ENCODE measurements at places on chromosomes 12 and 14. TPM values are rescaled to one million over a fixed set of nuclear protein-coding genes. Genes with fewer than 3 reads are reported as not detected.
A peak's percentile ranks its signal among the peaks of the same experiment; 100 is the strongest.

- DNase-seq = peak; percentile 41
Observed at GRCh38 chr14:46322730-46323403, 328.7 kb downstream of the RPL10L start.

GRCh38 chr14:92987713-92988510 lies 65.0 kb downstream of the CHGA start:
- DNase-seq = no peak

The INHBE gene
- polyA plus RNA-seq = 0.95 TPM

DNA sequence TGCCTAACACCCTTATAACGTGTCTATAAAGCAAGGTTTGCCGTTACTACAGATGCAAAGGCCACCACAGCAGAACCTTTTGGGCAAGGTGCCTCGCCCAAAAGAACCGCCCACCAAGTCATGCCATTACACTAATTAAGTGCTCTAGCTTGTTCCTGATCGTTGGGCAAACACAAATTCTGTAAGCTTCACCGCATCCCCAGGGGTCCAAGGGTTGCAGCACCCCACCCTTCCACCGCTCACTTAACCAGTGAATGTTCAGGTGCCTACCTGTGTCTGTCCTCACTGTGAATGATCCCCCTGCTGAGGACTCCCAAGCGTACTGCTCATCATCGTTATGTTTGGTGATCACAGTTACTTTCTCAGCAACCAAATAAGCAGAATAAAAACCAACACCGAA lies 1.4 kb downstream of the HSP90AA1 start:
- DNase-seq = no peak

The AHNAK2 gene
- 2.2 TPM for polyA plus RNA-seq

The ARHGEF40 gene
- polyA plus RNA-seq = 82.7 TPM

Data from left kidney (tissue), 8 donors.